ENCODE measurements at places on chromosomes 2 and 18. TPM values are rescaled to one million over a fixed set of nuclear protein-coding genes. Genes with fewer than 3 reads are reported as not detected.
A peak's percentile ranks its signal among the peaks of the same experiment; 100 is the strongest.

Gene TTR
- total RNA-seq = 1.7 TPM

Gene DCAF17
- 11.9 TPM for total RNA-seq

Gene GPR45
- not detected for total RNA-seq

Gene SERPINB7
- total RNA-seq = 0.19 TPM

GRCh38 chr18:7457262-7457661 is 109.9 kb upstream of the PTPRM start:
- no peak for DNase-seq

DNA sequence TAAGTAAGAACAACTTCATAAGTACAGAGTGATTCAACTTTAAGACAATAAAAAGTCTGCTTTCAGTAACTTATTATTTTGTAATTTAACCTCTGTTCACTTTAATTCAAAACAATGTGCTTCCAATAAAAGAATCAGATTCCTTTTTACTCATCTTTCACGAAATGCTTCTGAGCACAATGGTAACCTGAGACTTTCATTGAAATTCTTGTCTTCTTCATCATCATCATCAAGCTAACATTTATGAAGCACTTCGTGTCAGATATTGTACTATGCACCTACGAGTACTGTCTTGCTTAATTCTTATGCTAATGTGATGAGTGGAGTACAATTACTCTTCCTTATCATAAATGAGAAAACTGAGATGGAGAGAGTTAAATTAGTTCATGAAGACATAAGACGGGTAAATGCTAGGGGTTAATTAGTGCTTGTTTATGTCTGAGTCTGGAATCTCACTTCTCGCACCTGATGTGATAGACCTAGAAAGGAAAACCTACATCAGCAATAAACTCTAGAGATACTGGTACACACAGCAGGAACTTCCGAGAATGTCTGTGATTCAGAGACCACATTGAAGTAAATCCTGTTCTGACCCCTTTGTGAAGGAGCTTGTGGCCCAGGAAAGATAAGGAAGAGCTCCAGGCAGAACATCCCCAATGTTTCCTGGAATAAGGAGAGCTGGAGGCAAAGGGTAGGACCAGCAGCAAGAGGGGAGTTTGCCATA is 227.6 kb upstream of the ETAA1 start:
- no peak for DNase-seq

- no peak for DNase-seq
These were observed 496.9 kb downstream of the EPHA4 start for GRCh38 chr2:221075203-221075602.

DNA sequence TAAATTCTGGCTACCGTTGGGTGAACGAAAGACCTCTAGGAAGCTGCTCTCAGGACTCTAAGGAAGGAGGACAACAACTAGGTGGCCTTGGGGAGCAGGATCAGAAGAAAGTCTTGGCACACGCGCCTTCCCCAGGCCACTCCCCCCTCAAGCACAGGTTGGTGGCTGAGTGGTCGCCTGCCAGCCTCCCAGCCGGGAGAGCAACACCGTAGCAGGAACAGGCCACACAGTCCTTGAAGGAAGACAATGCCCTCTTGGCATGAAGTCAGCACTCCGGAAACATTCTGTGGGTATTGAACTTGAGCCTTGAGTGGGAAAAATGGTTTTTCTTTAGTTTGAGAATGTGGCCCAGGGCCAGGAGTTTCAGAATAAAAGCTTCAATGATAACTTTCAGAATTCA is 87.4 kb upstream of the AGAP1 start:
- DNase-seq = no peak

- DNase-seq = no peak
These were observed 6.2 kb upstream of the TSPYL6 start for GRCh38 chr2:54262015-54262765.

GRCh38 chr2:158024288-158024898 is 77.3 kb upstream of the UPP2 start:
- peak; percentile 64 for DNase-seq

GRCh38 chr2:126793885-126794613 is 104.6 kb upstream of the TEX51 start:
- DNase-seq = no peak

GRCh38 chr2:117123362-117123761 is 691.1 kb upstream of the DDX18 start:
- no peak for DNase-seq

DNA sequence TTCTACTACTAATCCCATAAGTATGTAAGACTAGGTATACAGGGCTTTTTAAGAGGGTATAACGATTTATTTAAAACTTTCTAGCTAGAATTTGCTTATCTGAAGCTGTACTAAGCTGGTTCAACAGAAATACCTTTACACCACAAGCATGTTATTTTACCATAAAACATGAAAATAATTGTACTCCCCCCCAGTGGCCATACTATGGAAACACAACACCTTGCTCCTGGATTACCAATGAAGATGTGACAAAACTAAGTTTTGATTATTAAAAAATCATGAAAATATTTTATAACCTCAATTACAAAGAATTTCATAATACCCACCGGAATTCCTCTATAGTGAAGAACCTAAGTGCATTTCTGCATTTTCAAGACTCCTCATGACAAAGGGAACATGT is 27.3 kb downstream of the LPIN2 start:
- peak; percentile 34 for DNase-seq

- DNase-seq = no peak
These were observed 3.6 kb upstream of the RUFY4 start for GRCh38 chr2:218065239-218066006.

- DNase-seq = peak; percentile 52
These were observed 278.4 kb upstream of the SPRED2 start for GRCh38 chr2:65710779-65711295.

GRCh38 chr2:234272069-234272850 is 221.8 kb downstream of the SPP2 start:
- no peak for DNase-seq

DNA sequence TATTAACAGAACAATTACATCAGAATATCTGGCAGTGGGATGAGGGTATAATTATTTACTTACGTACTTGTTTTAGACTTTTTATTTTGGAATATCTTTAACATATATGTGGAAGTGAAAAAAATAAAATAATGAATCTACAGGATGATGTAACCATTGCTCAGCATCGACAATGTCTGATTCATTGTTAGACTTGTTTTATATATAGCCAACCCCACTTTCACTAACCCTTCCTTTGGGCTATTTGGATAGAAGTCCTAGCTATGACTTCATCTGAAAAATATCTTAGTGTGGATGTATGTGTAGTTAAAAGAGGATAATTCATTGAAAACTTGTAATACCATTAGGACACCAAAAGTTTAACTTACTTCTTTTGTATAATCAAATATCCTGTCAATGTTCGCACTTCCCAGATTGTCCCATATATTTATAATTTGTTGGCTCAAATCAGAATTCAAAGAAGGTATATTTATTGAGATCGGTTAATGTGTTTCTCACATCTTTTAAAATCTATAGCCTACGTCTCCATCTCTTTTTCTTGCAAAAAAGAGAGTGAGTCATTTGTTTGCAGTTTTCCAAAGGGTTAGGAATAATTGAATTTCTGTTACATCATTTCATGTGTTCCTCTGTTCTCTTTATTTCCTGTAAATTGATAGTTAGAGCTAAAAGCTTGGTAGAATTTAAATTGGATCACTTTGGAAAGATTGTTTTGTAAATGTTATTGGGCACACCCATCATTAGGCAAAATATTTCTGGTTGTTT is 506.1 kb upstream of the FAM98A start:
- no peak for DNase-seq

GRCh38 chr2:53442093-53442492 is 325.5 kb upstream of the CHAC2 start:
- no peak for DNase-seq

- DNase-seq = no peak
These were observed 2.7 kb downstream of the PDCD1 start for GRCh38 chr2:241855888-241856422.

DNA sequence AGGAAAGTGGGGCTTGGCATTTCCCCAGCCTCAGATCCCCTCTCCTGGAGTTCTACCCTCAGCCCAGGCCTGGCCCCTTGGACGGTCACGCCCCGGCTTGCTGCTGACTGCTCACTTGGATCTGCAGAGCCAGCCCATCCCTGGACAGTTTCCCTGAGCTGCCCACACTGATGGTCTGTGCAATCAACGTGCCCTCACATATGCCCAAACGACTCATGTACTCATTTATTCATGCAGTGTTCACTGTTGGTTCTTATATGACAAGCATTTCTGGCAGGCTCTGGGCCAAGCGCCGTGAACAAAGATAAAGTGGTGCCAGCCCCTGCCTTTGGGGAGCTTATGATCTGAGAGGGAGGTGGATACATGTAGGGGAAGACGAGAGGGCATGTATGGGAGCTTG is 20.3 kb upstream of the GLI2 start:
- DNase-seq = no peak

DNA sequence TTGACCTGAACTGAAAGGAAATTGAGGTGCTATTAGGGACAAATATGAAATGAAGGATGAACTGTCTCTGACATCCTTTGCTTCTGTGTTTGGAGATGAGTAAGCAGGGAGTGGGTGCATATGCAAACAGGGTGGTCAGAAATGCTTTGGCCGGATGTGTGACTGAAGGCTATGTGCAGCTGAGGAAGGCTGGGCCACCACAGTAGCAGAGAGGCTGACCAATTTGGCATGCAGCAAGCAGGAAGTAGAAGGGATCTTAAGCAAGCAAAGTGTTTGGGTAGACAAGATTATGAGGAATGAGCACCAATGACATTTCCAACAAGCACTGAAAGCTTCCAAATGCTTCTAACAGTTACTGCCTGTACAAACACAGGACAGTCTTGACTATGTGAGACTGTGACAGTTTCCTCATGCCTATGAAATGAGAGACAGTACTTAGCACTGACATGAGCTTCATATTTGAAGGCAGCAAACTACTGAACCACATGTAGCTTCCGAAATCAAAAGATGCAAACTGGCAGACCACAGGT is 3.3 kb upstream of the ACTR3 start:
- DNase-seq = peak; percentile 35

- DNase-seq = peak; percentile 85
These were observed 79.7 kb upstream of the MSH2 start for GRCh38 chr2:47323009-47323821.

DNA sequence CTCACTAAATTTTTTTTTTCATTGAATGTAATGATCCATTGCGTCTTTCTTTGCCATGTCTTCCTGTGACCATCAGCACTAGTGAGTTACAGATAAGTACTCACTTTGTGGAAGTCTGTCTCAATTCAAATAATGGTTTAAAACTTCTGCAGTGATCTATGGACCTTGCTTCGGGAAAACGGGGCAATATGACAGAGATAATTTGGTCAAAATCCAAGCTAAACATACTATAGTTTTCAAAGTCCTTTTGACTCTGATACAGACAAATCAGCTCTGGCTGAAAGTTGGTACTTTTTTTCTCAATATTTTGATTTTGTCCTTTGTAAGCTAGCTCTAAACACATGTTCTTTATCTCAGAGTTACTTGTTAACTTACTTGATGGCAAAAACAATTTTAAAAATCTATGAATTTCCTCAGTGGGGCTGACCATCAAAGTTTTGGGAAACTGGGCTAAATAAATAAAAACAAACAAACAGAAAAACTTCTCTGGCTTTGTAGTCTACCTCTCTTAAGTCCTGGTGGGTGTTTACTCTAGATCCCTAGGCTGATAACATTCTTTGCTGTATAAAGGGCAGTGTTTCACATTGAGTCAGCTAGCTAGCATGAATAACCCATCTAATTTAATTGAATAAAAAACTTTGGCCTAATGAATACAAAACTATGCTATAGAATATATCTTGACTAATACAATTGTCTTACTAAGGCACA is 327.6 kb downstream of the RDH14 start:
- DNase-seq = no peak

- DNase-seq = no peak
These were observed 1.9 kb upstream of the EMX1 start for GRCh38 chr2:72915320-72915906.

DNA sequence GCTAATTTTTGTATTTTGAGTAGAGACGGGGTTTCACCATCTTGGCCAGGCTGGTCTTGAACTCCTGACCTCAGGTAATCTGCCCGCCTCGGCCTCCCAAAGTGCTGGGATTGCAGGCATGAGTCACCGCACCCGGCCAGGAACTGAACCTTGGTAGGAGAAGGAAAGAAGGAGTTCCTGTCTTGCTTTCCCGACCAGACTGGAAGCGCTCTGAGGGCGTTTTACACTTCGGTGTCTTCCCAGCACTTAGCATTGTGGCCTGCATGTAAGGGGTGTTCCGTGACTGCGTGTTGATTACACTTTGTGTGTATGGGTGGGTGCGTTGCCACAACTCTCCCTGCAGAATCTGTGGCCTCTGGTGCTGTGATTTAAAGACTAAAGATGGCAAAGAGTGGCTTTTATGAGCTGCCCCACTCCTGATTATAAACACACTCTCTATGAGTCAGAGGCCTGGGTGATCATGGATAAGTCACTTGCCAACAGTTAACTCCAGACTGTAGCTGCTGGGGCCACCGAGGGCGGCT is 46.0 kb downstream of the ODC1 start:
- DNase-seq = no peak

- no peak for DNase-seq
These were observed 151.8 kb downstream of the UBR3 start for GRCh38 chr2:169979025-169979424.

DNA sequence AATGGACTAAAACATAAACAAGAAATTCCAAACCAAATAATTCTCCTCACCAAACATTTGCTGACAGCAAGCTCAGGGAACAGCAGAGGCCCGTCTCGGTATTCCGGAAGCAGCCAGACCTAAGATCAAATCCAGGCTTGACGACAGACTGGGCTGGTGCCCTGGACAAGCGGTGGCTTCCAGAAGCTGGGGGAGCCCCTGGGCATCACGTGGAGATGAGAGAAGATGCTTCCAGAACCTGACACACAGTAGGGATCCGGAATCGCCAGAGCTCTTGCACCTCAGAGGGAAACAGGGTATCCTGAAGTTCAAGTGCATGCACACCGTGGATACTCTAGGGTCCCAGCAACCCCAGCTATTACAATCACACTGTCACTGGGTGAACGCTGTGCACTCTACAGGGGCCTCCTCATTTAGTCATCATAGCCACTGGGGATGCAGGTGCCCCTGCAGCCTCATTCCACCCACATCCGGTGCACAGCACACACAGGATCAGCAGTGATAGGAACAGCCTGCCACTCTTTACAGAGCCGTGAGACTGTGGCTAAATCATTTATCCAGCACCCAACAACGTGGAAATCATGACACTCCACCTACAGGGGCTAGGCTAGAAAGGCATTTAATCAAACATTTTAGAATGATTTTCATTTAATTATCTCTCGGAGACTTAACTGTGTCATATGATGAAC is 102.6 kb downstream of the HDAC4 start:
- DNase-seq = no peak

DNA sequence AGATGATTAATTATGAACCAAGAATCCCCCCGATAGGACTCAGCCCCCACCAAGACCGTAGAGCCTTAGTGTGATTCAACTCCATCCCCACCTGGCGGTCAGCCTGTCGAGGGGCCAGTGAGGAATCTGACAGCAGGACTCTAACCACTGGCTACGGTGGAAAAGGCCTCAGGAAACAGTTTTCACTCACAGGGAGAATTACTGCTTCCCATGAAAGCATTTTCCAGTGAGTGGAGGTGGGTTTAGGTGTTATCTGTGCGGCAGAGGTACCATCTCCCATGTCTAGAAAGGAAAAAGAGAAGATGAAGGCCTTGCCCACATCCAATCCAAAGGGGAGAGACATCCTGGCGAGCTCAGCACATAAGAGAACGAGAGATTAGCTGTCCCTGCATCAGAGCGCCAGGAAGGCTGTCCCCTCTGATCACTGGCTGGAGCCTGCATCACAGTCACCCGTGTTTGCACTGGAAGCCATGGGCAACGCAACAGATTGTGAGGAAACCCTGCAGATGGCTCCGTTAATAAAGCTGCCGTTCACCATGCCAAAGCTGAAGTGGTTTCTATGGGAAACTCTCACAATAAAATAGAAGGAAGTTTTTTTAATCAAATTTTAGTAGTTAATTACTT is 22.3 kb downstream of the COX7A2L start:
- no peak for DNase-seq

Data from Calu3 (cell line).